NCI-H1105 treated with DMSO at 0.1 percent for 48 hours (cell line): ENCODE measurements at places on chromosomes 3 and 15.

DNA sequence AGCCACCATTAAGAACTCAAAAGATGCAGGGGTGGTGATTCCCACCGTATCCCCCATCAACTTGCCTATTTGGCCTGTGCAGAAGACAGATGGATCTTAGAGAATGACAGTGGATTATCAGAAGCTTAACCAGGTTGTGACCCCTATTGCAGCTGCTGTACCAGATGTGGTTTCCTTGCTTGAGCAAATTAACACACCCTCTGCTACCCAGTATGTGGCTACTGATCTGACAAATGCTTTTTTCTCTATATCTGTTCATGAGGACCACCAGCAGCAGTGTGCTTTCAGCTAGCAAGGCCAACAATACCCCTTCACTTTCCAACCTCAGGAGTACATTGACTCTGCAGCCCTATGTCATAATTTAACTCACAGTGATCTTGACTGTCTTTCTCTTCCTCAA lies 8.6 kb upstream of the MCF2L2 start:
- no peak for DNase-seq

DNA sequence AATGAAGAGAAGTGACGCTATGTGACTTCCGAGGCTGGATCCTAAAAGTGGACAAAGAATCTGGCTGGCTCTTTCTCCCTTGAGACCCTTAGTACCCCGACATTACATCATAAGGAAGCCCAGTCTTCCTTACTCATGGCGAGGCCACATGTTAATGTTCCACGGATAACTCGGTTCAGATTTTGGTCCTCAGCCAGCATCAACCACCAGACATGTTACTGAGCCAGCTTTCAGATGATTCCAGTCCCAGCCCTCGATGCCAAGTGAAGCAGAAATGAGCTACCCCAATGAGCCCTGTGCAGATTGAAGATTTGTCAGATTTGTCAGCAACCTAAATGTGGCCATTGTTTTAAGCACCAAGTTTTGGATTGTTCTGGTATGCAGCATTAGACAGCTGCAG lies 46.6 kb downstream of the SLCO2A1 start:
- DNase-seq, result no peak

DNA sequence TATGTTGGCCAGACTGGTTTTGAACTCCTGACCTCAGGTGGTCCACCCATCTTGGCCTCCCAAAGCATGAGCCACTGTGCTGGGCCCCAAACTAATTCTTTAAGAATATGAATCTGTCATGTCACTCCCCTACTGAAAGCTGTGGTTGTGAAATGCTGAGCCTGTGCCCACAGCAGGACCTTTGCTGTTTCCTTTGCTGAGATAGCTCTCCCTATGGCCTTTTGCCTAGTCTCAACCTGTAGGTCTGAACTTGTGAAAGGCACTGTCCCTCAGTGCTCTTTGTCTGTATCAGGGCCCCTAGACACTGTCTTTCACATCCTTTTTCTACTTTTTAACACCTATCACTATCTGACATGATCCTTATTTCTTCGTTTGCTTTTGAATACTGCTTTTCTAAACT lies 62.7 kb upstream of the CCR4 start:
- no peak for DNase-seq

- DNase-seq, result no peak
Observed at GRCh38 chr3:130761730-130762311, 15.2 kb upstream of the PIK3R4 start.

GRCh38 chr3:27930052-27930602 lies 208.0 kb upstream of the EOMES start:
- DNase-seq, result no peak

GRCh38 chr3:55474213-55474632 lies 12.9 kb downstream of the WNT5A start:
- no peak for DNase-seq

DNA sequence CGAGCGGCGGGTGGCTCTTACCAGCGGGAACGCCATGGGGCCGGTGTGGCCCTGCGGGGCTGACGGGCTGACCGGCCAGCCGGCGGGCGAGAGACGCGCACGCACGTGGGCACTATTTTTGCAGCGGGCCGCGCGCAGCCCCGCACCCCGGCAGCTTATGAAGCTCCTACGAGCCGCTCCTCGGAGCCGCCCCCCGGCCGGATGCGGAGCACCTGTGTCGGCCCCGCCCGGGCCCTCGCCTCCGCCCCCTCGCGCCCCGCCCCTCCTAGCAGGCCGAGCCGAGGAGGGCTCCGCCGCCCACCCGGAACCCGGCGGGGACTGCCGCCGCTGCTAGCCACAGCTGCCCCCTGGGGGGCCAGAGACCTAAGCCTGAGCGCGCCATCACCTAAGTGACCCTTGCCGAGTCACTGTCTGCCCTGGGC lies 683 bp upstream of the CPEB1 start:
- no peak for DNase-seq

- DNase-seq, result no peak
Observed at GRCh38 chr3:118936811-118937210, 97.8 kb downstream of the IGSF11 start.

- no peak for DNase-seq
Observed at GRCh38 chr15:38504680-38505467, 50.9 kb downstream of the FAM98B start.

GRCh38 chr3:106380232-106380631 lies 511.4 kb upstream of the CBLB start:
- DNase-seq, result peak; percentile 52

DNA sequence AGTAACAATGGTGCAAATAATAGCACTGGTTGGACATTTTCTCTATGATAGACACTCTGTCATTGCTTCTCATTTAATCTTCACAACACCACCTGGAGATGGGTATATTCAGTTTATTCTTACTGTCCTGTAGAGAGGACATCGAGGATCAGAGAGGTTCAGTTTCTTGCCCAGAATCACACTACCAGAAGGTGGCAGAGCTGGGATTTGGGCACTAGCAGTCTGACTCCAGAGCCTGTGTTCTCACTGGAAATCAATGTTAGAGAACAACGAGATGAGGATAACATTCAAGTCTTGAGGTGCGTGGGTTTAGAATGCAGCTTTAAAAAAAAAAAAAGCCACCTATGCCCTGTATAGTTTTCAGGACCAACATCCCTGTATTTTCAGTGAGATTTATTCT lies 127.8 kb downstream of the SYNPR start:
- DNase-seq, result no peak

- no peak for DNase-seq
Observed at GRCh38 chr15:90552162-90552928, 22.6 kb downstream of the CRTC3 start.

GRCh38 chr15:59594493-59594942 lies 17.1 kb upstream of the GCNT3 start:
- no peak for DNase-seq

- no peak for DNase-seq
Observed at GRCh38 chr15:69755551-69756310, 303.1 kb downstream of the RPLP1 start.

DNA sequence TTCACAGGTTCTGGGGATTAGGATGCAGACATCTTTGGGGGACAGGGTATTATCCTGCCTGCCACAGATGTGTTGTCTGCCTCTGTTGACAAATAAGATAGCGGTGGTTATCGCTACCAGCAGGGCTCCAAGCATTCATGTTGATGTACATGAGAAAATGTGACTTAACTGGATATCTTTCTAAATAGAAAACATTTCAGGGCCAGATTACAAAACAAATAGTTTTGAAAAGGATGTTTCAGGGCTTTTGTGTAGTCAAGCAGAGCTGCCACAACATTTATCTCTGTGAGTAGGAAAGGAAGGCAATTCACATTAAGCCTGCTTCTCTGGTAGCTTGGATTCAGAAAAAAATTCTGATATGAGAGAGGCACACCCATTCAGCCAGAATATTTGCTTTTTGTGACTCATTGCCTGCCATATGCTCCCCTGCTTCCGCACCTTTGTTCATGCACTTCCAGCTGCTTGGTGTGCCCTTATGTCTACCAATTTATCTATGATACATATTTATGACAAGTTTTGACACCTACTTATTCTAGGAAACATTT lies 22.8 kb downstream of the PLS1 start:
- DNase-seq, result no peak

DNA sequence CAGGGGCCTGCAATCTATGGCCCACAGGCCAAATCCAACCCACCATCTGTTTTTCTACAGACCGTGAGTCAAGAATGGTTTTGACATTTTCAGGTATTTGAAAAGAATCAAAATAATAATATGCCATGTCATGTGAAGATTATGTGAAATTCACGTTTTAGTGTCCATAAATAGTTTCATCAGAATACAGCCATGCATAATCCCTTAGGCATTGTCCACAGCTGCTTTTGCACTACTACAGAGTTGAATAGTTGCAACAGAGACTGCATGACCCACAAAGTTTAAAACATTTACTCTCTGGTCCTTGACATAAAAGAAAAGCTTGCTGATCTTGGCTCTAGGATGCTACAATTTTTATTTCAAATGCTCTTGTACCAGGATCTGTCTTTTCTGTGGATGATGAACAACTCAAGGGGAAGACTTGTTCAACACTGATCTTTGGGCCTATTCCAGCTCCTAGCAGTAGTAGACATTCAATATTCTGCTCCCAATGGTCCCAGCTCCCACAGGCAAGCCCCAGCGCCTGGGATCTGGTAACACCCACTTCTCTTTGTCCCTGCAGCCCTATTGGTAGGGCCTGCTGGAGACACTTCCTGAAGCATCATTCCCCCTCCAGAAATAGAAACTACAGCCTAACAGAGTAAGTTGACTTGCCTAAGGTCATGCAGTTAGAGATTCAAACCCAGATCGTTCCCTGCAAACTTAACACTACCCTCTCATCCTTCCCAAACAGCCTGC lies 76.9 kb downstream of the MRPL46 start:
- DNase-seq, result no peak

GRCh38 chr3:64457811-64458210 lies 230.0 kb downstream of the ADAMTS9 start:
- no peak for DNase-seq
